A549 (cell line): ENCODE measurements at places on chromosomes 11 and 22. TPM values are rescaled to one million over a fixed set of nuclear protein-coding genes. Genes with fewer than 3 reads are reported as not detected.

ZNF280B gene
- polyA plus RNA-seq, result 1.9 to 2.3 TPM (median 2.3 TPM) in 3 replicates

DNA sequence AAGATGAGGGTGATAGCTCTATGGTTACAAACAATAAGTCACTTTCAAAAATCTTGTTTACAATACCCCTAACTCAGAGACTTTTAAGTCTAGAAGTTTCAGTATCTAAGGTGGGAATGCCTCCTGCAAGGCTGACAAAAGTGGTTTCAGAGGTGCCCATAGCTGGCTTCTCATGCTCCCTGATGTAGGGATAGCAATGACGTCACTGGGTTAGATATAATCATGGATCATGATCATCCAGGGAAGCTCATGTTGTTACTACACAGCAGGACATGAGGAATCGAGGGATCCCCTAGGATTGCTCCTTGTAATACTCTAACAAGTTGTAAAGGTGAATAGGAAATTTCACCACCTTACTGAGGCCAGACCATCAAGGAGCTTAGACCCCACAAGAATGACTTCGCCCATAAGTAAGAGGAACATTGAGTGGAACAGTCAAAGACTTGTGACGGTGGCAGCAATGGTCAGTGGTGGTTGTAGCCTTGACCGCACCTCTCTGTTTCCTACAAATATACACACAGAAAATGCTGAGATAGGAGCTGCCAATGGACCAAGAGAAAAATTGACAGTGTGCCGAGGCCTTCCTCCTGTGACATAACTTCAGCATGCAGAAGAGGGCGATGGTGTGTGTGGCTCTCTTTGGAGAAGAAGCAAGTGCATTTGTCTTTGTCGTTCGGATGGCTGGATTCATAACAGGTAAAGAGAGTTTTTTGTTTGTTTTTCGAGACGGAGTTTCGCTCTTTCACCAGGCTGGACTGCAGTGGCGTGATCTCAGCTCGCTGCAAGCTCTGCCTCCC, 15.6 kb downstream of the APOL4 start:
- DNase-seq, result no peak

DNA sequence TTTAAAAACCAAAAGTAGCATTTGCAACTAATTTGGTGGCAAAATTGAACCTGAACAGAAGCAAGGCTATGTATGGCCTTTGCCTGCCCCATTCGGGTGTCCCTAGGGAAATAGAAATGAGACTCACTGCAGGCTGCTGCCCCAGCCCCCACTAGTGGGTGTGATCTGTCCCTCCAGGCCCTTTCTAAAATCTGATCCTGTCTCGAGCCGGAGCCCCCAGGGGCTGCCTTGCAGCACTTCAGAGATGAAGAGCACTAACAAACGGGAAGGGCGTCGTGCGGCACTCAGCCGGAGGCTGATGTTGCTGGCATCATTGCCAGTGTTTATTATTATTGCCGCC, 43.2 kb downstream of the CD82 start:
- DNase-seq, result no peak

- no peak for DNase-seq
Measured at GRCh38 chr11:82790723-82791484, 57.2 kb upstream of the FAM181B start.

GRCh38 chr11:63993993-63994392, 7.8 kb downstream of the OTUB1 start:
- DNase-seq, result no peak

GRCh38 chr22:36678477-36678876, 25.1 kb downstream of the CACNG2 start:
- no peak for DNase-seq

GRCh38 chr11:10844356-10844755, 13.5 kb downstream of the ZBED5 start:
- DNase-seq, result no peak

HBE1 gene
- 0.10 TPM in 1 of 3 replicates, not detected in the others for polyA plus RNA-seq

DNA sequence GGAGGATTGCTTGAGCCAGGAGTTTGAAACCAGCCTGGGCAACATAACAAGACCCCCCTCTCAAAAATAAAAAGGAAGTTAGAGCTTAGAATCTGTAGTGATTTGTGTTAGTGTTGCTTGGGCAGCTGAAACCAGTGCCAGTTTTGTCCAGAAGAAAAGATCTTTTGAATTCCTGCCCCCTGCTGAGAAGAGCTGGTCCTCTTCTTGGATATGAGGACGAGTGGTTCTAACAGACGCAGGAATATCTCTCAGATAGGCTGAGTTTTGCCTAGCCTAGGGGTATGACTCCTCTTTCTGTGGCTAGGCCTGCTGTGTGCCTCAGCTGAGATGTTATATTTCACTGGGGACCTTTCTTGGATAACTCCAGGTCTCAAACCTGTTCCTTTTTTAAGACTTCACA, 102.8 kb downstream of the STIM1 start:
- no peak for DNase-seq

DNA sequence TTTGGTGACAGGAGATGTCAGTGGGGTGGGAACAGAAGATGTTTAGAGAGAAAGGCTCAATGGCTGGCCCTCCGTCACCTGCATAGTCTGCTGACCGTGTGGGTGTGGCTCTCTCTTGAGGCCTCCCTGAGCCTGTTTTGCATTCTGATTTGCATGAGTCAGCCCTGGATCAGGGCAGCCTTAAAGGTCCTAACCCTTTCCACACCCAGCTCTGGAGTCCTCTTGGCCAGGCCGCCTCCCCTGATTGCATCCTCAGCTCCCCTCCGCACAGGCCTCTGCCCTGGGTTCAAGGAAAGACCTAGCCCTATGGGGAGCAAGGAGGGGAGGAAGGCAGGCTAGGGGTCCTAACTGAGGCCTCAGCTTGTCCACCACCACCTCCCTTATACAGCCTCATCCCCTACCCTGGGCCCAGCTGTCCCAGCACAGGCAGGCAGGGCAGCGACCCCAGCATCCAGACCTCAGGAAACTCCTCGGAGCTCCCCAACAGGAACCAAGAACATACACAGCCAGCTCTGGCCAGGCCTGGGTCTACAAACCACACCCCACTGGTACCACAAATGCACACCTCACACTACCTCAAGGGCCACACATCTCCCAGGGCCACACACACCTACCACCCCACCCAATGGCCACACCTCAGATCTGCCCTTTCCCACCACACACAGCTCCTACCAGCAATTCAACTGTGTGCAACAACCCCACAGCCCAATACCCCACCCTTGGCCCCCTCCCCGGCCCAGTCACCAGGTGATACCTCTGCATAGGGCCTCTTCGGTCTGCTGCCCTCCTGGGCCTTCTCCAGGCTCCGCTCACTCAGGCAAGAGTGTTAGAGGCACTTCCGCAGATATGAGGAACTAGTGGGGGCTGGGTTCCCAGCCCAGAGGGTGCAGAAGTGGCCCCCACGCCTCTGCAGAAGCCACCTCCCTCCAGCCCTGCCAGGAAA, 13.7 kb downstream of the ARAP1 start:
- no peak for DNase-seq

EHD1 gene
- 37.8 to 52.4 TPM (median 43.4 TPM) in 3 replicates for polyA plus RNA-seq

TRPC6 gene
- 0.26 to 0.70 TPM (median 0.30 TPM) in 3 replicates for polyA plus RNA-seq

DNA sequence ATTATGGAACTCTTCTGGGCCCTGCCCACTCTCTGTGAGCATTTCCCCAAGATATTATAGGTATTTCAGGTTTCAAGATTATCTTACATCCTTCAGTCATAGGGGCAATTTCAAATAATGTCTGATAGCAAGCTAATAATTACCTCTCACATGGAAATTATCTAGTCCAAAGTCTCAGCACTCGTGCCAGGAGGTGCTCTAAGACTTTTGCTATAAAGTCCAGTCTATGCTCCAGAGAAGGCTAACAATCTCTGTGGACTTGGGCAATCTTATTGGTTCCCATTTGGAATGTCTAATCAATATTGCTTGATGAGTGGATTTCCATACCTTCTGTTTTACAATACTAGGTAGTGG, 5.4 kb downstream of the TREH start:
- no peak for DNase-seq

DNA sequence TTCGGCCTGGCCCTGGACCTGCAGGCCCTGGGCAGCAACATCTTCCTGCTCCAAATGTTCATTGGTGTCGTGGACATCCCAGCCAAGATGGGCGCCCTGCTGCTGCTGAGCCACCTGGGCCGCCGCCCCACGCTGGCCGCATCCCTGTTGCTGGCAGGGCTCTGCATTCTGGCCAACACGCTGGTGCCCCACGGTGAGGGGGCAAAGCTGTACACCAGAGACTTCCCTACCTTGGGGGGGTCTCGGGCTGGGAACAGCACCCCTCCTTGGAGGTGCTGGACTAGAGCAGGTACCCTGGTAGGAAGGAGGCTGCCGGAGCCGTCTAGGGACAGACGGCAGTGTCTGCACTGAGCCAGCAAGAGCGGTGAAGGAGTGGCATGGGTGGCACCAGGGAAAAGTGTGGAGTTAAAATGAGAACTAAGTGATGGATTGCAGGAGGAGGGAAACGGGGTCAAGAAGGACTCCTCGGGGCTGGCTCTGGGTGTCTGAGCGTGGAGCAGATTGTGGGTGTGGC, 8.7 kb downstream of the SLC22A12 start:
- no peak for DNase-seq

DNA sequence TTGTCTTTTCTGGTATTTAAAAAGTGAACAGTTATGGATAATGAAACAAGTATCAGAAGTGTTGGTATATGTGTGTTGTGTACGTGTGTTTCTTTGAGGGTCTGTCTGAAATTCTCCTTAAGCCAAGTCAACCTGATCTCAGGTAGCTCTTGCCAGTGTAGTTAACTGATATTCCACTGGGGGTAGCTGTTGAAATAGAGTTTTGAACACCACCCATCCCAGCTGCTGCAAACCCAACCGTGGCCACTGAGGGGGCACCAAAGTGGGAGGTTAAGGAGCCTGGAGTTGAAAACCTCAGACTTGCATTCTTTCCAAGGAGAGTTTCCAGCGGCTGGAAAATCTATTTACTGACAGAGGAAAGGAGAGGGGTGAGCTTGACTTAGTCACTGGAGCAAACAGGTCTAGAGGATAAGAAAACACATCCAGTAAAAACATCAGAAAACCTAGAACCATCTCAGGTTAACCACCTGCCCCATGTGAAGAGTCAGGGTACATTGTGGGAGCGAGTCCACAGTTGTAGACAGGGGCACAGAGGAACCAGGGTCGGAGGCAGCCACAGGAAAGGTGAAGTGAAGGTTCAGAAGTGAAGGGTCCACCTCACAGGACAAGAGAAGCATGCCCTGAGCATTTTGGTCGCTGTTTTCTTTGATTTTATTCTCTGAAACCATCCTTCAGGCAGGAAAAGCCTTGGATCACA, 8.8 kb upstream of the CUL5 start:
- peak; percentile 67 for DNase-seq

- no peak for DNase-seq
Measured at GRCh38 chr11:57729479-57729878, 11.8 kb upstream of the SELENOH start.

GRCh38 chr11:122808478-122808869, 29.8 kb upstream of the CRTAM start:
- no peak for DNase-seq

GRCh38 chr11:86550757-86551156, 121.7 kb downstream of the ME3 start:
- DNase-seq, result no peak

DNA sequence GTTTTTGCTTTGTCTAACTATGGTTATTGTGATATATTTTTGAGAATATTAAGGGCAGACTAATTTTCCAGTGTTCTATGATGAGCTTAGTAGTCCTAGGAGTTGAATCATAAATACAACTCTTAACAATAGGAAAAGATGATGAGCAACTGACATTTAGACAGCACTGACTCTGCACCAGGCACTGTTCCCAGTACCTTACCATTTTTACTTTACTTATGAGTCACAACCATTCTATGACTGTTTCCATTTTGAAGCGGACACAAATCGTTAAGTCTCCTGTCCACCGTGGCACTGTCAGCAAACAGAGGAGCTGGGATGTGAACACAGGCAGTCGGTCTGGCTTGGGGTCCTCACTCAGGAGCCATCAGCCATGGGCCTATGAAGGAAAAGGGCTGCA, 3.4 kb upstream of the SCGB2A2 start:
- DNase-seq, result no peak
